ENCODE measurements at places on chromosomes 7 and 10. TPM values are rescaled to one million over a fixed set of nuclear protein-coding genes. Genes with fewer than 3 reads are reported as not detected.

- peak; percentile 95 for DNase-seq
Measured at GRCh38 chr10:22022257-22023032, 18.9 kb upstream of the DNAJC1 start.

Gene EVX1
- not detected for total RNA-seq

Gene MSMB
- total RNA-seq = not detected

Gene LRRC61
- total RNA-seq = 6.8 TPM

Gene GNG11
- 83.1 TPM for total RNA-seq

- DNase-seq = no peak
Measured at GRCh38 chr7:8442051-8442813, 8.8 kb downstream of the NXPH1 start.

Gene TUBB8
- total RNA-seq = not detected

Gene WIPF3
- total RNA-seq = under 0.01 TPM

DNA sequence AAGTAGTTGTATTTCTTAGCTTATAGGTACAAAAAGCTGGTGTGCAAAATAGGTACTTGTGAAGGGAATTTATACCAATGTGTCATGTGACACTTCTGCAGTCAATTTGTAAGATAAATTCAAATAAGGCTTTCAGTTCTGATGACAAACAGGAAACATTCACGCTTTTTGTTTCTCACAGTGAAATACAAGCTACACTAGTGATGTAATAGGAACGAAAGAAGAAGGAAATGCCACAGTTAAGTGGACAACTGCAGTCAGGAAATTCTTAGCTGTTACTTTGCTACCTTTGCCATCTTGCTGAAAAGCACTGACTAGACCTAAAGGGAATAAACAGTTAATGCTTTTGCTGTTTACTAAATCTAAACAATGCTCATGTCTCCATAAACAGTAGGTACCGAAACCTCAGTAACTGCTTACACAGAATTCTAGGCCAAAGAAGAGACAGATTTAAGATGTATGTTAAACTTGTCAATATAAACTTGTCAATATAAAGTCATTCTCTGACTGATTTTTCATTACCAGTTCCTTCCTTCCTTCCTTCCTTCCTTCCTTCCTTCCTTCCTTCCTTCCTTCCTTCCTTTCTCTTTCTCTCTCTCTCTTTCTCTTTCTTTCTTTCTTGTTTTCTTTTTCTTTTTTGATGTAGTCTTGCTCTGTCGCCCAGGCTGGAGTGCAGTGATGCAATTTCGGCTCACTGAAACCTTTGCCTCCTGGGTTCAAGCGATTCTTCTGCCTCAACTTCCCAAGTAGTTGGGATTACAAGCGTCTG is 10.1 kb downstream of the OTUD1 start:
- peak; percentile 30 for DNase-seq

GRCh38 chr7:2993396-2993795 is 50.3 kb downstream of the CARD11 start:
- no peak for DNase-seq

GRCh38 chr7:106569500-106569929 is 91.4 kb downstream of the CCDC71L start:
- DNase-seq = no peak

DNA sequence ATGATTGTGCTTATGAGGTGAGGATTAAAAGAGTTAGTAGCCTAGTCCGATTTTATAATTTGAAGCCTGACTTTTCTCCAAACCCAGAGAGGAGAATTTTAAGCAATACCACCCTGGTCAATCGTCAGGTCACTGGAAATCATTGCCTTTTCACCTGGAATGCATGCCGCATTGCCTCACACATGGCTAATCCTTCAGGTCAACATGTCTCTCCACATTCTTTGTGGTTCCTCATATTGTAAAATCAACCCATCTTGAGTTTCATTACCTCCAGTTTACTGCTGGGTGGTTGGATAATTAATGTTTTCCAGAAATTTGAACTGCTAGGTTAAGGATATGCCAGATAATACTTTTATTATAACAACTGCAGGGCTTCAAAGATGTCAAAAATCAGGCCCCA is 55.6 kb upstream of the SEMA3E start:
- DNase-seq = no peak

Data from fibroblast of villous mesenchyme (primary cell).